ENCODE measurements at places on chromosomes 12 and 14. TPM values are rescaled to one million over a fixed set of nuclear protein-coding genes. Genes with fewer than 3 reads are reported as not detected.

- DNase-seq: no peak
- H3K36me3 ChIP-seq: no peaks in the 10 kb centered on the region
- peak within 1 kb of the TSS; percentile 100 for H3K27ac ChIP-seq
- peaks cover 90% of the 10 kb centered on the region for H3K4me1 ChIP-seq
- H3K4me3 ChIP-seq: peak within 1 kb of the TSS; percentile 74
Observed at GRCh38 chr12:55707841-55708694, at the start of gene ITGA7. Gene ITGA7 (minus strand): TSS chr12:55707904. CDS start chr12:55707682, 222 bp downstream.

DNA sequence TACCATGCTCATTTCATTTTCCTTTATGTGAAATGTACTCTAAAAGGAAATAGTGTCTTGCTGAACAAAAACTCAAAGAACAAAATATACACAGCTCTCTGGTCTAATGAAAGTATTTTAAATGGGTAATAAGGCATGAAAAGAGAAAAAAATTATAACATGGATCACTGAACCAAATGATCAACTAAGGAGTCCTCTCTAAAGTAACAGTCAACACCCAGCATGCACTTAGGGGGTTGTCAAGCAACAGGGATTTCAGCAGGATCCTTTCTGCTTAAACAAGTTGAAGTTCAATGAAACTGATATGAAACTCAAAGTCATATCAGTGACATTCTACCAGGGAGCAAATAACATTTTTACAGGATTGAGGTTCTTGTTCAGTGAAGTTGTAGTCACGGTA, 398.8 kb downstream of the SEC23A start:
- no peak overlapping the region for H3K27ac ChIP-seq
- H3K36me3 ChIP-seq: no peaks in the 10 kb centered on the region
- no peak for DNase-seq
- H3K27me3 ChIP-seq: no peaks in the 10 kb centered on the region
- H3K4me3 ChIP-seq: no peak overlapping the region

DNA sequence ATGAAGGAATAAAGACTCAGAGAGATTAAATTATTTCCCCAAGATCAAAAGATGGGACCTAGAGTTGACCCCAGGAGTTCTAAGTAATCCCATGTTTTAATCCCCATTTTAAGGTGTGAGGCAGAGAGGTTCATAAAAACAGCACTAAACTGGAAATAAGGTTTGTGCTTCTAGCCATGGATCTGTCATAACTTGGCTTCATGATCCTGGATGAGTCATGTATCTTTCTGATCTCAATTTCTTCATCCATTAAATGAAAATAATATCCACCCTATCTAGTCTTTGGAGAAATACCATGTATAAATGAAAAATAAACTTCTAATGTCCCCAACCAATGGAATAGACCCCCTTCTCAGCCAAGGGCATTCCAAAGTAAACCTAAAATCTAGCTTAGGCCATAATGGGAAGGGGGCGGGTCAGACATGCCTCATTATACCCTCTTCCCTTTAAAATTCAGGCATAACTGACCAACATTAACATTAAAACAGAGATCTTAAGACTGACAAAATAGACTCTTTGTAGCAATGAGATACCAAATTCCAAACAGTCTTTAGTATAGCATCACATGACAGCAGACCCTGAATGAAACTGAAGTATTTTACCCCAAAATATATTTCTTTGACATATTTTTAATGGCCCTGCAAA, 47.8 kb downstream of the SLC41A2 start:
- H3K27ac ChIP-seq: peak overlapping the region; percentile 22
- no peaks in the 10 kb centered on the region for H3K36me3 ChIP-seq
- no peaks in the 10 kb centered on the region for H3K4me1 ChIP-seq
- H3K27me3 ChIP-seq: no peaks in the 10 kb centered on the region

GRCh38 chr12:83996671-83997070, 915.9 kb downstream of the SLC6A15 start:
- H3K4me3 ChIP-seq: no peak overlapping the region
- no peak for DNase-seq
- no peaks in the 10 kb centered on the region for H3K27me3 ChIP-seq
- H3K27ac ChIP-seq: no peak overlapping the region

The RFLNA gene
- total RNA-seq: 2.2 TPM

All from esophagus muscularis mucosa (tissue), 4 donors.